ENCODE measurements at places on chromosomes 12 and 14.

GRCh38 chr12:80589077-80589476 lies 118.4 kb upstream of the MYF6 start:
- no peak for DNase-seq

- DNase-seq = peak; percentile 67
Observed at GRCh38 chr14:100890061-100890850, 13.3 kb downstream of the RTL1 start.

GRCh38 chr14:100030452-100031153 lies 34.6 kb upstream of the EVL start:
- DNase-seq = no peak

DNA sequence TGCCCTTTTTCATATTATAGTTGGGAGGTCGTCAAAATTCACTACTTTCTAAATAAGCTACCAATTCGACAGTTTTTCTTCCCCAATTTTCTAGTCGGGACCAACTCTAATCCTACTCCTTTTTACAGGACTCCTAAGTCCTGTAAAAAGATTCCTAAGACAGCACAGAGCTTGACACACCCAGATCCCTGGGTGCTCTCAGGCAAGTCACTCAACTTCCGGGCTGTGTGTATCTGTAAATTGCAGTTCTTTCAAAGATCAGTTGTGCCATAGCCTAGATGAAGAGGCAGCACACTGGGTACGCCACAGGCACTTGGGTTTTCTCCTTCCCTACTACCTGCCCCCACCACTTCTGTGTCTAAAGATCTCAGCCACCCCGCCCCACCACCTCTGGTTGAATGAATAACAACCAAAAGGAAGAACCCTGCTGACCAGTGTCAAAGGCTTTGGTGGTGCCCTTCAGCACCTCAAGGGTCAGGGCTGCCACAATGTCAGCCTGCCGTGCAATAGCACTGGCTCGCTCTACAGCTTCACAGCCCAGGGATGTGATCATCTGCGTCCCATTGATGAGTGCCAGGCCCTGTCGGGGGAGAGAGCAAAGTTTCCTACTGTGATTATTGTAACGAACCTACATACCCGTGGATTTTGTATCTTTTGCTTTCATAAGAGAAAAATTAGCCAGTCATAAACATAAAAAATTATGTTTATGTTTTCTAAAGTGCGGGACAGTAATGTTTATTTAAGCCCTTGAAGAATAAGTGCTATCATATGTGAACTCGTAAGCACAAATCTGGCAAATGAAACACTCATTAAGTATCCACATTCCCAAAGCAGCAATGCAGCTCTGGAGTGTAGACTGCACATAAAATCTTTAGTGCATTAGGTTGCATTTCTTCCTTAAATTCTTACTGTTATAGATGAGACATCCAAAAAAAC lies 9.2 kb downstream of the HAL start:
- DNase-seq = no peak

- DNase-seq = no peak
Observed at GRCh38 chr12:16719713-16720416, 113.9 kb upstream of the LMO3 start.

GRCh38 chr12:27237790-27238771 lies 6.0 kb upstream of the STK38L start:
- no peak for DNase-seq

GRCh38 chr12:6894321-6894720 lies 10.3 kb upstream of the LRRC23 start:
- DNase-seq = peak; percentile 29

GRCh38 chr12:49364989-49365388 lies 2.3 kb upstream of the SPATS2 start:
- DNase-seq = no peak

DNA sequence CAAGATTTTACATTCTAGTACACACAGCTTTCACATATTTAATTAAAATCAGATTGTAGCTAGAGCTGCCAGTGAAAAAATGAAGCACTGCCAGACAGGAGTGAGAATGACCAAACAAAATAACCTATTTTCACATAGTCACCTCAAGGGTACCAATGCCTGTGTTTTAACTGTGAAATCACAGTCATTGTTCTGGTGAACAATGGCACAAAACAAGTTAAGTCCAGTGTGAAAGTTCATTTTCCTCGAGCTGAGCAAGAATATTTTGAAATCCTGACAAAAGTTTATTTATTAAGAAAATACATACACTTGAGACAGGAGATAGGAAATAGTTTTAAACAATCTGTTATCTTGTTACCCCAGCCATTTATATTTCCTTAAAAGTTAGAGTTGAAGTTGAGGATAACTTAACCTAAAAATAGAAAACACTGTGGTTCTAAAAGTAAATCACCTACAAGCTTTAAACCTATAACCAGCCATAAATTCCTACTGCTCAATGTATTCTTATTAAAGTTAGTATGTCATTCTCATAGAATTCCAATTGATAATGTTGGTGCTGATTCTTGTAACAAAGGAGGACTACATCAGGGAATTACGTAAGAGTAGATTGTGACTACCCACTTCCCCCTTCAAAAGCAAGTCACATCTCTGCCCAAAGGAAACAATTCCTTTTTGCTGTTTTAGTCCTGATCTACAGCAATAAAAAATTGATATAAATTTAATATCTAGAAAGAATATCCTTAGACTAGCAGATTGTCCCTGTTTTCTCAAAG lies 15.9 kb downstream of the DENND5B start:
- no peak for DNase-seq

DNA sequence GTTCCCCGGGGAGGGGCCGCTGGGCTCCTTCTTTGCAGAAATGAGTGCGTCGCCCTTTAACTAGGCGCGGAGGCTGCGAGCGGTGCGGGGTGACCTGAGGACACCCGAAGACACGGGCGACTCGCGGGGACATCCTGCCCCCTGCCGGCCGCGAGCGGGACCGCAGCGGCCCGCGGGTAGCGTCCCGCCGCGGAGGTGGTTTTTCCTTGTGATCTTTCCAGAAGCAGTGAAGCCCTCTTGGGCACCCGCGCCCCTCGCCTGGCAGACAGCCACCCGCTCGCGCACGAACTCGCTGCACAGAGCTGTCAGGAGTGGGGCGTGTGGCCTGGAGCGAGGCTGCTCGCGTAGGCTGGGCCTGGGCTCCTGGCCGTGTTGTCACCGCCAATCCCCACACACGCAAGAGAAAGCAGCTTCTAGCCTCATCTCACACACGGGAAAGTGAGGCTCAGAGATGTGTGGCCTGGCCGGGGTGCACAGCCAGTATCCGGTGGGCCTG lies 67.2 kb downstream of the DIO3 start:
- DNase-seq = no peak

DNA sequence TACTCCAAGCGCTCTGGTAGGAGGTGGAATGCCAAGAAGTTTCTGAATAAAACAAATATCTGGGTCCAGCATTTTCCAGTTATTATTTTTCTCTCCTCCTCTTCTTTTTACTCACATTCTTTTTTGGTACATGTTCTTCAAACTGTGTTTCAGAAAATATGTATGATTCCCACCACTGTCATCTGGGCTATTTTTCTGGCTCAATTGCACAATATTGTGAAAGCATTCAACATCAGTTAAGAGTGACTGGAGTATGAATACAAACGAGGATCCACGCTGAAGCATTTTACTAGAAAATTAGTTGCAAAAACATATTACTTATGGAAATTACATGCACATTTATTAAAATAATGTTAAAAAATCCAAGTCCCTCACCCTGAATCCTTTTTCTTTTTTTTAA lies 61.5 kb downstream of the KCNMB4 start:
- no peak for DNase-seq

DNA sequence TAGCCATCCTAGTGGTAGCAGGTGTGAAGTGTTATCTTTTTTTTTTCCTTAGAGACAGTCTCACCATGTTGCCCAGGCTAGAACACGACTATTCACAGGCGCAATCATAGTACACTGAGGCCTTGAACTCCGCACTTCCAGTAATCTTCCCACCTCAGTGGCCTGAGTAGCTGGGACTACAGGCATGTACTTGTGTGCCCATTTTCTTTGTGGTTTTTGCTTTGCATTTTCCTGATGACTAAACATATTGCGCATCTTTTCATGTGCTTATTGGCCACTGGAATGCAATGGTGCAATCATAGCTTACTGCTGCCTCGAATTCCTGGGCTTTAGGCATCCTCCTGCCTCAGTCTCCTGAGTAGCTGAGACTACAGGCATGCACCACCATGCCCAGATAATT lies 33.3 kb upstream of the GCH1 start:
- no peak for DNase-seq

All from chondrocyte (in vitro differentiated cells).